ENCODE measurements at places on chromosomes 6 and 20. TPM values are rescaled to one million over a fixed set of nuclear protein-coding genes. Genes with fewer than 3 reads are reported as not detected.

BMP7 gene
- 39.4 TPM for total RNA-seq

THBS2 gene
- 26.8 TPM for total RNA-seq

FAM83D gene
- total RNA-seq: 0.95 TPM

EGFL8 gene
- 15.1 TPM for total RNA-seq

CPXM1 gene
- total RNA-seq: 3.0 TPM

DNA sequence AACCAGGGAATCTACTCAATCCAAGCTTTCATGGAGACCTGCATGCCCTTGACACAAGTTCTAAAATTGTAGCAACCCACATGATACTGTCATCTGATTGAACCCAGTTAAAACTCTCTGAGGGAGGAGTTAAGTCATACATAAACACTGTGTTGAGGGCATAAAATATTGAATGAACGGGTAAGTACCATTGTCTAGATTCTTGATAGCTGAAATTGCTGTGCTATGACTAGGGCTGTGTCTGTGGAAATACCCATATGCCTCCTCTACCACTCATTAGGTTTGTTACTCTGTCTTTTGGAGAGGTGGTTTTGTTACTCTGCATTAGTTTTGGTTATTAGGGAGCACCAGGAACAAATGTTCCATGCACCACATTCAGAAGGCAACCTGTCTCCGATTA lies 7.6 kb downstream of the ENPP4 start:
- no peak for DNase-seq

GRCh38 chr6:56637640-56638039 lies 5.0 kb downstream of the DST start:
- DNase-seq: no peak

- DNase-seq: no peak
Measured at GRCh38 chr6:83847179-83847578, 6.0 kb upstream of the RIPPLY2 start.

GRCh38 chr20:53621482-53622246 lies 28.0 kb upstream of the ZNF217 start:
- DNase-seq: peak; percentile 65

- DNase-seq: peak; percentile 71
Measured at GRCh38 chr6:43916924-43917877, 147.2 kb downstream of the VEGFA start.

- no peak for DNase-seq
Measured at GRCh38 chr6:163437466-163437865, 22.9 kb downstream of the QKI start.

GRCh38 chr20:62674370-62674769 lies 32.1 kb downstream of the SLCO4A1 start:
- DNase-seq: no peak

GRCh38 chr6:79838851-79839250 lies 108.5 kb downstream of the ELOVL4 start:
- no peak for DNase-seq

DNA sequence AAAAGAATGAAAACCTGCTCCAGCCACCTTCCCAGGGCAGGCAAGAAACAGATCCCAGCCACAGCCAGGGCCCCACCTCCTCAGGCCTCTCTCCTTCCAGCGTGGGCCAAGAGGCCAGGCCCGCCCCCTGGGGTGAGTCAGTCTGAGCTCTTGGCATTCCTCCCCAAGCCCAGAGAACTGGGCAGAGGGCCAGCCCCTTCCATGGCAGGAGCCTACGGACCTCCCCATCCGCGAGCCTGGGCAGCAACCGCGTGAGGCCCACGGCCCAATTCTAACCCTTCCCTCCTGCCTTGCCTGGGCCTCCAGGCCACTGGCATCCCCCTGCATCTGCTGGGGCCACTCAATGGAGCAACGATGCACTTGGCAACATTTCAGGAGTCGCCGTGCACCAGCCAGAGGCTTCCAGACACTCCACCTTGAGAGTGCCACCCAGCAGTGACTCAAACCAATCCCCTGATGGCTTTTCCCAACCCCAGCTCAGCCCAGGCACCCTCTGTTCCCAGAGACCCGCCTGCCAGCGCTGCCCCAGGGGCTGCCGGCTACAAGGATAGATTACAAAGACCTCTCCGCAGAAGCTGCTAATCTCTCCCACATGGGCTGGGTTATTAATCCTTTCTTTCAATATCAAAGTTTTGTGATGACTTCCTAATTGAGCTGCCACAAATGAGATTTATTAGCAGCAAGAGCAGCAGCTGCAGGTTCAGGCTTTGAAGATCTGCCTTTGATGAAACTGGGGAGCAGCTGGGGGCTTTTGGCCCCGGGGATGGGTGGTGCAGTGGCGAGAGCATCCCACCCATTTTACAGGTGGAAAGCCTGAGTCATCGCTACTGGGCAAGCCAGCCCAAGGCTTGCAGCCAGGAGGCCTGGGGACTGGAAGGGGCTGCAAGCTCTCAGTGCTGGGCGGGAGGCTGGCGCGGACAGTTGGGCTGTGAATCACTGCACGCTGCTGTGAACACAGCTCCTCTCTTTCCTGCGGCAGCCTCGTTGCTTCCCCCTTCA lies 85.7 kb downstream of the NFATC2 start:
- peak; percentile 99 for DNase-seq

DNA sequence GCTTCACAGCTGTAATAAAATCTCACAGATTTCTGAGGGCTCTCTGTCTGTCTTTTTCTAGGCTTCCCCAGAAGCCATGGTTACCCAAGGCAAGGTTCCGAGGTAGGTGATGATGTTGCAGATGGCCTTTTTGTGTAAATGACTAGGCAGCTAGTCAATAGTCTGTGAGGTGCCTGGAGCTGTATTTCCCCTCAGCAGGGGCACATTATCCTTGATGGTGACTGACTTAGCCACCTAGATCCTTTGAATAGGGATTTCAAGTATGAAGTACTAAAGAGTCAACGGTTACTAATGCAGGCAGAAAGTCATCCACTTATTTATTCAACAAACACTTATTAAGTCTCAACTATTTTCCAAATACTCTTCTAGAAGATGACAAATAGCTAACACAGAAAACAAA lies 49.3 kb upstream of the L3MBTL3 start:
- DNase-seq: no peak

DNA sequence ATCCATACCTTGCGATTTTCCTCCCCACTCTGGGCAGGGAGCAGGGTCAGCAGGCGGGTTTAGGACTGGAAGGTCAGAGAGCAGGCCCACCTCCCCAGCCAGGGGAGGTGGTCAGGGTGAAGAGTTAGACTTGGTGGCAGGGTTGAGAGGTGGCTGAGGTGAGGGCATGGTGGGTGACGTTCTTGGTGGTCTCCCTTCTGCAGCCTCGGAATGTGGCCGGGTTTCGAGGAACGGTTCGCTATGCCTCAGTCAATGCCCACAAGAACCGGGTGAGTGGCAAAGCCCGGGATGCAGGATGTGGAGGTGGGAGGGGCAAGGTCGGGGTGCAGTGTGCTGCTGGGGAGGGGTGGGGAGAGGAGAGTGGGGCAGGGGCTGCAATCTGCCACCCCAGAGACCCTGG lies 11.6 kb downstream of the TTBK1 start:
- DNase-seq: no peak

GRCh38 chr6:133447924-133448323 lies 206.8 kb downstream of the EYA4 start:
- peak; percentile 24 for DNase-seq

- no peak for DNase-seq
Measured at GRCh38 chr20:7146552-7147219, 379.2 kb downstream of the BMP2 start.

GRCh38 chr20:64044484-64045247 lies 4.8 kb downstream of the SOX18 start:
- peak; percentile 80 for DNase-seq

- DNase-seq: peak; percentile 58
Measured at GRCh38 chr6:44072452-44072958, 54.7 kb downstream of the MRPL14 start.

GRCh38 chr6:21666853-21667681 lies 73.5 kb downstream of the SOX4 start:
- no peak for DNase-seq

GRCh38 chr6:146864885-146865284 lies 266.1 kb downstream of the ADGB start:
- DNase-seq: no peak

DNA sequence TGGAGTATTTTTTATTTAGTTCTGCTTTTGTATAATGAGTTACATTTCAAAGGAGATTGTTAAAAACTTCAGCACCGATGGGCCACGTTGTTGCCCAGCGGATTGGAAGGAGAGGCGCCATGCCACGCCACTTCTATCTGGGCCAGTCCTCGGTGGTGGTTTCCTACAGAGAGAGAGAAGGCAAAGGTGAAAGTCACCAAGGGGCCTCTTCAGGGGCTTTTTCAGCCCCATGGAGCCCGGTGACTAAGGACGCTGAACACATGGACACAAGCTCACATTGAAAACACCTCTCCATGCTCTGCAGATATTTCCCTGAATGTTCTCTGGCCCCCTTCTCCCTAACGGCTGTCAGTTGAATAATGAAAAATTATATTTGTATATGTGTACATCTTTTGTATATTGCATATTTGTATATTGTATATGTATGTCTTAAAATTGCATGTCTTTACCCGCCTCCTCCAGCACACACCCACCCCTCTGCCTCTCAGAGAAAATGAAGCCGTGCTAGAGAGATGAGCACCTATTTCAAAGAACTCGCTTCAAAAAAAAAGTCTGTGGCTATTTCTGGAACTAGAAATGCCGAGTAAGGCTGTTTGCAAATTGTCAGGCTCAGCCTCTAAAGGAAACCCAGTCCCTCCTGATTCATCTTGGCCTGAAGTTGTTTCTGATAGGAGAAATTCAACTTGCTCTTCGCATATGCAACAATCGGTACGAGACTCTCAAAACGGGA lies 91.9 kb upstream of the CDH4 start:
- DNase-seq: no peak

GRCh38 chr6:36947570-36948351 lies 6.8 kb upstream of the PI16 start:
- DNase-seq: no peak

- no peak for DNase-seq
Measured at GRCh38 chr6:78565997-78566396, 301.4 kb upstream of the IRAK1BP1 start.

DNA sequence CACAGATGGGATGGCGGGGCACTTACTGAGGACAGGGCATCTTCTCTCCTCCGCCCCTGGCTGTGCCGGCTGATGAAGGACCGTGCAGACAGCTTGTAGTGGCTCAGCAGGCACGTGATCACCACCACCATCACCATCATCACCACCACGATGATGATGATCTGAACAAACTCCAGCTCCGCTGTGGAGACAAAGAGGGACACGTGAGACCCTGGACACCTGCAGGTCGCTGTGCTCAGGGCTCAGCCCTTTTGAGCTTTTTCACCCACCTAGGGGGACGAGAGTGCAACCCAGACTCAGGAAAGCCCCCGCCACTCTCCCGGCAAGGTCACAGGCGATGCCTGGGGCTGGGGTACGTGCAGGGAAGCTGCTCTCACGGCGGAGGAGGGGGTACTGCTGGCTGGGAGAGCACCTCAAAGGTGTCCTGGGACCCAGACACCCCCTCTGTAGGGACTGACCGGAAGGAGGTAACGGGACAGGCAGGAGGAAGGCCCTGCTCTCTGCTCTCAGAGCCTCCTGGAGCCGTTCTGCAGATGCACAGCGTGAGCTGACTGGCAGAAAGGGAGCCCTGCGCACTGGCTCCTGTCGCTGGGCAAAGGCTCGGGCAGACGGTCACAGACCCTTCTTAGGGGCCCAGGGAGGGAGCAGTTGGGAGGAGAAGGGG lies 39.4 kb upstream of the ZBP1 start:
- DNase-seq: peak; percentile 8

DNA sequence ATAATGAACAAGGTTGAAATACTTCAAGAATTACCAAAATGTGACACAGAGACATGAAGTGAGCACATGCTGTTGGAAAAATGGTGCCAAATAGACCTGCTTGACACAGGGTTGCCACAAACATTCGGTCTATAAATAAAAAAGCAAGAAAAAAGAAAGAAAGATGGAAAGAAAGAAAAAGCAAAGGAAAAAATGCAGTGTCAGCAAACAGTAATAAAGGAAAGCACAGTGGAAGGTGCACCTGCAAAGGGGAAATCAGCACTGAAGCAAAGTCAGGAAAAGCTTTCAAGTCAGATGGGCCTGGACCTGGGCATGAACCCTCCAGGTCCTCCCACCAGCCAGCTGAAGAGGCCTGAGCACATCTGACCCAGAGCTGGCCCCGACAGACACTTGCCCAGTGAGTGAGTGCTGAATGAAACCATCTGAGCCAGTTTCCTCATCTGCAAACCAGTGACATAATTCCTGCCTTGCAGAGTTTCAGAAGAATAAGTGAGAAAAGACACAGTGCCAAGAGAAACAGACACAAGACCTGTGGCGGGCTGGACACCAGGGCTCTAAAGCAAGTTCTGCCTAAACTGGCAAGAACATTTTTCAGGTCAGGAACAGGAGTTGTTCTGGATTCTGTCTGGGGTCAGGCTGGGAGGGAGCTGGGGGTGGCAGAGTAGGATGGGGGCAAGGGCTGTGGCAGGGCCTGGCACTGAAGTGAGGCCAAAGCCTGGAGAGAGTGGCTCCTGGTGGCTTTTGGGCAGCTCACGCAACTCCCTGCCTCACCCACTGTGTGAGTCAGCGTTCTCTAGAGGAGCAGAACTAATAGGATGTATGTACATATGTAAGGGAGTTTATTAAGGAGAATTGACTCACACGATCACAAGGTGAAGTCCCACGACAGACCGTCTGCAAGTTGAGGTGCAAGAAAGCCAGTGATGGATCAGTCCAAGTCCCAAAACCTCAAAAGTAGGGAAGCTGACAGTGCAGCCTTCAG lies 23.9 kb upstream of the MICB start:
- DNase-seq: no peak

DNA sequence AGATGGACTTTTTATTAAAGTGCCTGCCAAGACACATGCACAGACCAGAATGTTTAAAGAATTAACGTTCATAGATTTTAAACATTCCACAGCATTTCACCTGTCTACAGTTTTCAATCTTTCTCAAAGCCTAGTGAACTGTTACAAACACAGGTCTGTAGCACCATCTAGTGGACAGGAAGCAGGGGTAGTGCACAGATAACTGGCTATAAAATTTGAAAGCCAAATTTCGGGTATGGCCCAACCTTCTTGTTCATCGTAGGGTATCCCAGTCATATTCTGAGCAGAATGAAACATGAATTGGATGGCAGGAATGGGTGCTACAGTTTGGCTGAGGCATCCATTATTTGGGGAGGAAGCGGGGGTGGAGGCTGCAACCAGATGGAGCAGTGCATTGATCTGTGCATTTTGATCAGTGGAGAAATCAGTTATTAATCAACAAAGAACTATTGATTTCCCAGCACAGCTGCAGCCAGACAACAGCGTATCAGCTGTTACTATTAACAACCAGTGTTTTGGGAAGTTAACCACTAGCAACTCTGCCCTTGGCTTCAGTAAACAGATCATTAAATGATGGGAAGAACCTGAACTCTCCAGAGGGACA lies 56.1 kb upstream of the B3GAT2 start:
- no peak for DNase-seq

DNA sequence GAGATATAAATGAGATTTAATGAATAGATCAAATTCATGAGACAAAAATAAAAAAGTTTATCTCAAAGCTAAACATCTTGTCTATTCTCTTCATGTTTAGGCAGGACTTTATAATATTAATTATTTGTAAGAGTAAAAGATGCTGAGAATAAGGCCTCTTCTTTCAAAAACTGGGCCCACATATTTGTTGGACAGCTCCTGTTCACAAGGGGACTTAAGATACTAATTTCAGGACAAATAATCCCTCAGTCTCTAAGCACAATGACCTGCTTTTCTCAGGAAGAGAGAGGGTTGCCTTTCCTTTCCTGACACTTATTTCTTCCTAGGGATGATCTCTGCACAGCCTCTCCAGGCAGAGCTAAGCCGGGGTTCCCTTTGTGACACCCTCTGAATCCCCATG lies 43.3 kb downstream of the NOX3 start:
- no peak for DNase-seq

- no peak for DNase-seq
Measured at GRCh38 chr6:44333273-44333919, 9.1 kb upstream of the SPATS1 start.

All from right cardiac atrium (tissue), 5 donors.